Activated naive CD8-positive, alpha-beta T cell treated with anti-CD3 and anti-CD28 coated beads, Interleukin-2, amount 10 ng/mL, durations not matched to agents 7 days and 5 days (primary cell): ENCODE measurements at places on chromosomes 13 and 19. TPM values are rescaled to one million over a fixed set of nuclear protein-coding genes. Genes with fewer than 3 reads are reported as not detected.

The ZNF471 gene
- 4.0 TPM for total RNA-seq

The CFAP97D2 gene
- not detected for total RNA-seq

The IGFLR1 gene
- 63.4 TPM for total RNA-seq

The ZNF576 gene
- 17.8 TPM for total RNA-seq

The ZNF888 gene
- 10.4 TPM for total RNA-seq

The CYP2A7 gene
- not detected for total RNA-seq

- peaks cover 3% of the 10 kb centered on the region for H3K36me3 ChIP-seq
- peak overlapping the region; percentile 32 for H3K4me3 ChIP-seq
- DNase-seq: peak; percentile 64
- H3K4me1 ChIP-seq: peaks cover 14% of the 10 kb centered on the region
Measured at GRCh38 chr19:54430306-54431254, 15.3 kb downstream of the TTYH1 start.

DNA sequence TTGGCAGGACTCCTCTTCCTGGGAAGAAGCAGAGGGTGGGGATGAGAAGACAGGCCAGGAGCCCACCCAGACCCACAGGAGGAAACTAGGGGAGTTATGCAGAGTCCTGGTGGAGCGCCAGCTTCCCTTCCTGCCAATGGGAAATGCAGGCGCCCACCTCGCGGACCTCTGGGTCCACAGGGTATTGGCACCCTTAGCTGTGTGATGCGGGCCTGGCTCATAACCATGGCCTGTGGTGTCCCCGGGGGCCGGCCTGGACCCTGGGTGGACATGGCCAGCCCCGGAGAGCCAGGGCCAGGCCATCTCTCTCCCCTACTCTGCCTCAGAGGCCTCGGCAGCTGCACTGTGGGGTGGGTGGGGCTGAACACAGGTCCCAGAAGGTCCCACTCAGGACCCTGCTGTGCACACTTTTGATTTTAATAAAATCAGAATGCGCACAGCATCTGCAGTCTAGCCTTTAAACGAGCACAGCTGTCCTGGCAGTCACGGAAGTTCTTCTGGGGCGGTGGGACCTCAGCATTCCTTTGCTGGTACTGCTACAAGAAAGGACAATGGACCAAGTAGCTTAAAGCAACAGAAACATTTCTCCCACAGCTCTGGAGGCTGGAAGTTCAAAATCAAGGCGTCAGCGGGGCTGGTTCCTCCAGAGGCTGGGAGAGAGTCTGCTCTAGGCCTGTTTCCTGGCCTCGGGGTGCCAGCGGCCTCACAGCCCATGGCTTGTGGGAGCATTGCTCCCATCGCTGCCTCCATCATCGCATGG, 1.8 kb downstream of the F10 start:
- no peaks in the 10 kb centered on the region for H3K4me1 ChIP-seq
- no peaks in the 10 kb centered on the region for H3K36me3 ChIP-seq
- no peak for DNase-seq
- no peak overlapping the region for H3K4me3 ChIP-seq
- peaks cover 29% of the 10 kb centered on the region for H3K27me3 ChIP-seq

- H3K27me3 ChIP-seq: peaks cover 71% of the 10 kb centered on the region
- no peaks in the 10 kb centered on the region for H3K36me3 ChIP-seq
- DNase-seq: no peak
Measured at GRCh38 chr19:47022541-47023447, 3.2 kb downstream of the NPAS1 start.

GRCh38 chr13:72126424-72126823, 259.4 kb upstream of the DACH1 start:
- H3K27me3 ChIP-seq: no peaks in the 10 kb centered on the region
- no peak for DNase-seq
- H3K36me3 ChIP-seq: no peaks in the 10 kb centered on the region
- no peak overlapping the region for H3K4me3 ChIP-seq

DNA sequence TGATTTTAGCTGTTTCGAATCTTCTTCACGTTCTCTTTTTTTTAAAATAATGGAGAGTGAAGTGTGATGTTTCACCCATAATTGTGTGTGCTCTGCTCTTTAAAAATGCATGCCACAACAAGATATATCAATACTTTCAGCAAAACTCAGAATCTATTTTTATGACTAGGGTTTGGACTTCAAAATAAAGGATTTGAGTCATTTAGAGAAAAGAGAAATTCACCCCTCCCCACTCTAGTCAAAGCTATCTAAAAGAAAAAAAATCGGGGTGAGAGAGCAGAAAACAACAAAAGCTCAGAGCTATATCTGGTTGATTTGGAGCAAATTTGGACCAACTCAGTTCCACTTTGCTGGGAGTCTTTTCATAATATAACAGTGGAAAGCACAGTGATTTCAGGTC, 244.5 kb downstream of the DNAJC15 start:
- H3K4me1 ChIP-seq: no peaks in the 10 kb centered on the region
- peaks cover 11% of the 10 kb centered on the region for H3K27me3 ChIP-seq
- no peak overlapping the region for H3K4me3 ChIP-seq
- no peak for DNase-seq
- no peak overlapping the region for H3K27ac ChIP-seq

GRCh38 chr19:47479701-47480503, 4.1 kb downstream of the KPTN start:
- no peak overlapping the region for H3K4me3 ChIP-seq
- H3K36me3 ChIP-seq: no peaks in the 10 kb centered on the region
- DNase-seq: no peak
- no peaks in the 10 kb centered on the region for H3K27me3 ChIP-seq
- no peak overlapping the region for H3K27ac ChIP-seq

DNA sequence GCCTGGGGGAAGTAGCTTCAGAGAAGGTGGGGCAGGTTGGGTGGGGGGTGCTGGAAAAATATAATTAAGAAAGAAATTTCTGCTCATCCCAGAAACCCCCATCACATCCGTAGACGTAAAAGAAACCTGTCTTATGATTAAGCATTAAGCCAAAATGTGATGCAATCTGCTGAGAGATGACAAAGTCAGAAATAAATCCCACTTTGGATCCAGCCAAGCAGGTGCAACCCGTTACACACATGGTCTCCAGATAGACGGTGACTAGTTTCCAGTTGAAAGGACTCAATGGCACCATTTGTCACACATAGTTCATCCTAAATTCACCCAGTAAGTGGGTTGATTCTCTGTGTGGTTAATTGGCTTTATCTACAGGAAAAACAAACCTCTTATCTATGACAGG, 34.1 kb downstream of the PSG5 start:
- H3K4me1 ChIP-seq: no peaks in the 10 kb centered on the region
- H3K4me3 ChIP-seq: no peak overlapping the region
- H3K36me3 ChIP-seq: no peaks in the 10 kb centered on the region
- no peak for DNase-seq

- H3K4me1 ChIP-seq: no peaks in the 10 kb centered on the region
- no peak overlapping the region for H3K4me3 ChIP-seq
- no peak for DNase-seq
- no peak overlapping the region for H3K27ac ChIP-seq
Measured at GRCh38 chr13:74758188-74758587, 624.0 kb upstream of the KLF12 start.

GRCh38 chr13:24284889-24285565, 24.4 kb upstream of the C1QTNF9 start:
- no peaks in the 10 kb centered on the region for H3K27me3 ChIP-seq
- H3K4me3 ChIP-seq: no peak overlapping the region
- H3K27ac ChIP-seq: no peak overlapping the region
- H3K4me1 ChIP-seq: peaks cover 11% of the 10 kb centered on the region
- DNase-seq: no peak

- H3K27ac ChIP-seq: no peak overlapping the region
- DNase-seq: no peak
- H3K4me1 ChIP-seq: no peaks in the 10 kb centered on the region
- no peaks in the 10 kb centered on the region for H3K36me3 ChIP-seq
- no peaks in the 10 kb centered on the region for H3K27me3 ChIP-seq
Measured at GRCh38 chr13:111584101-111584672, 263.7 kb downstream of the TEX29 start.

DNA sequence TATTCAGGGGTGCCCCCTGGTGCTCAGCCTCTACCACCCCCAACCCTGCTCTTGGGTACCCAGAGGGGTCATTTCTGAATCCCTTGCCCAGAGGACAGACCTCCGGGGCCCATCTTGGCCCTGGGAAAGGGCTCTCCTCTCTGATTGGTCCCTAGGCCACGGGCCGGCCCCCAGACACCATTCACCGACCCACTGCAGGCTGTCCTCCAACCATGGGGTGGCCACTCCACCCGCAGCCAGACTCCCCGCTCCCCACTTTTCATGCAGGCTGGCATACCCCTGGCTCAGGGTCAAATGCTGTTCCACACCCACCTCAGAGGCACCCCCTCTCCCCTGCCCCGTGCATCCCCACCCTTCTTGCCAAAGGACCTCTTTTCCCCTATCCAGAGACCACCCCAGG, 14.8 kb downstream of the SMIM24 start:
- no peaks in the 10 kb centered on the region for H3K4me1 ChIP-seq
- no peaks in the 10 kb centered on the region for H3K36me3 ChIP-seq
- no peak overlapping the region for H3K4me3 ChIP-seq

DNA sequence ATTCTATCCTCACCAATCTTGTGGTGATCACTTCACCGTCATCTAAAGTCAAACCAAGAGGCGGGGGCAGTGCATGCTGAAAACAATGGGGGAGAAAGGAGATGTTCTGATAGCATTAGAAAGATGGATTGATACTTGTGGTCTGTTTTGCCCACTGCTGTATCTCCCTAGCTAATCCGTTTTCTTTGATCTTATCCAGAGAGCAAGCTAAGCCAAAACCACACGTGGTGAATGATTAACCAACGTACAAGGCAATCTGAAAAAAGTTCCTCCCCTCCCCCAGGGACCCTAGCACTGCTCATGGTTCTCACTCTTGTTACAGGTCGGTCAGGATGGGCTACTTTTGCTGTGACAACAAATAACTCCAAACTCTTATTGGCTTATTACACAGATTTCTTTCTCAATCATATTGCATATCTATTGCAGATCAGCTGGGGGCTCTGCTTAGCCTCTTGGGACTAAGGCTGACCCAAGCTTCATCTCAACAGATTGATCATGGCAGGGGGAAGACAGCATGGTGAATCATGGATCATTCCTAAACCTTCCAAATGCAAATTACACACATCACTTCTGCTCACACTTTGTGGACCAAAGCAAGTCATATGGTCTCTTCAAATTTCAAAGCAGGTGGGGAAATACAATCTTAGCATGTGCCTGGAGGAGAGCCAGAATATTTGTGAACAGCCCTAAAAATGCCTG, 11.9 kb upstream of the C13orf42 start:
- H3K27ac ChIP-seq: no peak overlapping the region
- peaks cover 10% of the 10 kb centered on the region for H3K4me1 ChIP-seq
- H3K27me3 ChIP-seq: peaks cover 24% of the 10 kb centered on the region
- H3K4me3 ChIP-seq: no peak overlapping the region

DNA sequence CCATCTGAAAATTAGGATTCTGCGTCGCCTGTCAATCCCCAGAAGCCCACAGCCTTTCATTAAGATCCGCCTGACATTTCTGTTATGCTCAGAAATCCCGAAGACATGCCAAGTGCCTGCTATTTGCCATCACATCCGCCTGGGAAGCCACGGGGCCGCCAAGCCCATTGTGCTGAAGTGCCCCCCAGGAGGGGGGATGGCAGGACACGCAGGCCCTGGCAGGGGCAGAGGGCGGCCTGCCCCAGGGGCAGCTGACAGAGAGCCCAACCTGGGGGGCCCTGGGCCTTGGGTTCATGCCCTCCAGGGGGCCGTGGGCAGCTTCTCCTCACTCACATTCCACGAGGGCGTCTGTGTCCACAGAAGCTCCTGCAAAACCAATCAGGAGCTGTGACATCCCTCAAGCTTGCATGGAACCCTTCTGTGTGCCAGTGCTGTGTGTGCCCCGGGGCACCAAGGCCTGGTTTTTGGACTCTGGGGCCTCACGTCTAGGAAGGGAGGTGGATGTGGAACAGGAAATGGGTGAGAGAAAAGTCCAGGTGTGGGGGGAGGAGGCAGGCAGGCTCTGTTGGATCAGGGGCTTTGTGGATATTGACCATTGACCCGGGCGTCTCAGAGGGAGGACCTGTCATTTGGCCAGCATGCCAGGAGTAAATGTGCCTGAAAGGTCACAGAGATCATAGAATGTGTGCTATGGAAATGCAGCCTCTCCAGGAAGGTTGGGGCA, 122.9 kb downstream of the URI1 start:
- H3K36me3 ChIP-seq: no peaks in the 10 kb centered on the region
- H3K4me3 ChIP-seq: no peak overlapping the region
- peaks cover 2% of the 10 kb centered on the region for H3K27me3 ChIP-seq
- peaks cover 8% of the 10 kb centered on the region for H3K4me1 ChIP-seq
- no peak for DNase-seq

GRCh38 chr13:105441051-105441750, 1094.3 kb downstream of the EFNB2 start:
- H3K4me1 ChIP-seq: no peaks in the 10 kb centered on the region
- H3K27ac ChIP-seq: no peak overlapping the region
- no peak overlapping the region for H3K4me3 ChIP-seq

DNA sequence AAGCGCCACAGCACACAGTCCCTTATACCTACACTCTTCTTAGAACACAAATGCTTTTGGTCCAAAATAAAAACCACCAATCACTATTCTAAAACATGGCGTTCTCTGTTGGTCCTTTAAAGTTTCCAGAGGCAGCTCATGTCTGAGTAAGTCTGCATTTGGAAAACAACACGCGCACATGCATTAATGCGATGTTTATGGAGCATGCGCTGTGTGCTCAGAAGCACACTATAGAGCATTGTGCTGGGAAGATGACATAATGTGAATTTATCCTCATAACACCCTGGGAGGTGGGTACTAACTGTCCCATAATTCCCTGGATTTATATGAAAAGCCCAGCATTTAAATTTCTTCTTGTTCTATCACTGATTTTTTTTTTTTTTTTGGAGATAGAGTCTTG, 10.7 kb downstream of the ZNF682 start:
- no peak overlapping the region for H3K27ac ChIP-seq
- H3K4me3 ChIP-seq: no peak overlapping the region
- DNase-seq: no peak
- H3K4me1 ChIP-seq: no peaks in the 10 kb centered on the region
- H3K27me3 ChIP-seq: no peaks in the 10 kb centered on the region

DNA sequence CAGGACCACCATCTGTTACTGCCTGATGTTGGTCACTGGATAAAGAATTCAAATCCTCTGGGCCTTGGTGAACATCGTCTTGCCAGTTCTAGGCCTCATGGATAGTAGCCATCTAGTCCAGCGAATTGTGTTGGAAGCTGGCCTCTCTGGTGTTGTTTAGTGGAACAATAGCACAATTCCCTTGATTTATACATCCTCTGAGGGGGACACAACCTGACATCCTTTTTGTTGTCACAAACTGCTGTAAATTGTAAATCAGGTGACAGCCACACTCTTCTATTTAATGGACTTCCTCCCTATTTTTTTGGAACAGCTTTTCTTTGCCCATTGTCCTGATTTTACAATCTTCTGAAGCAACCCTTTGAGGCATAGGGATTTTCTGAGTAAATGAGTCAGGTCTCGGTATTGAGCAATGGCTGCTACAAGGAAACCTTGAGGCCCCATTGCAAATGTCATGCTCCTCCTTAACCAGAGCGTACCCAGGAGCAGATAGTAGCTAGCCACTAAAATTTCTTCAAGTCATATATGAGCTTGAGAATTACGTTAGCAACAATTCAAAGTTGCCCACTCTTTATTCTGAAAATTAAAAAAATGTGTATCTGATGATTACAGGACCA, 263.3 kb downstream of the COG6 start:
- peaks cover 2% of the 10 kb centered on the region for H3K36me3 ChIP-seq
- H3K27ac ChIP-seq: no peak overlapping the region
- no peak overlapping the region for H3K4me3 ChIP-seq
- peaks cover 3% of the 10 kb centered on the region for H3K27me3 ChIP-seq
- no peaks in the 10 kb centered on the region for H3K4me1 ChIP-seq

GRCh38 chr19:1068009-1069001, 1.3 kb downstream of the ARHGAP45 start:
- peak overlapping the region; percentile 87 for H3K4me3 ChIP-seq
- peaks cover 31% of the 10 kb centered on the region for H3K36me3 ChIP-seq
